Stimulated activated CD8-positive, alpha-beta memory T cell treated with anti-CD3 and anti-CD28 coated beads, Interleukin-7, amount 100 ng/mL, for 48 hours (primary cell): ENCODE measurements at places on chromosomes 11 and 22.

DNA sequence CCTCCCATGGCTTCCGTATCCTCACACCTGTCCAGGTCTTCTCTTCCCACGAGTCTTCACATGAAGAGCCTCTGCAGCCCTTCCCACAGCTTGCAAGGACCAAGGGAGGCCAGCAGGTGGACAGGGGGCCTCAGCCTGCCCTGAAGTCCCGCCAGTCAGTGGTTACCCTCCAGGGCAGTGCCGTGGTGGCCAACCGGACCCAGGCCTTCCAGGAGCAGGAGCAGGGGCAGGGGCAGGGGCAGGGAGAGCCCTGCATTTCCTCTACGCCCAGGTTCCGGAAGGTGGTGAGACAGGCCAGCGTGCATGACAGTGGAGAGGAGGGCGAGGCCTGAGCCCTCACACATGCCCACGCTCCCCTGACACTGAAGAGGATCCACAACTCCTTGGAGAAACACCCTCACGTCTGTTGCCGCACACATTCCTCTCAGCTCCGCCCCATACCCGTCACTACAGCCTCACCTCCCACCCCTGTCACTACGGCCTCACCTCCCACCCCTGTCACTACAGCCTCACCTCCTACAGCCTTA, 8.3 kb downstream of the SSH3 start:
- DNase-seq, result no peak

GRCh38 chr11:72864702-72865655, 50.8 kb downstream of the ATG16L2 start:
- DNase-seq, result no peak

DNA sequence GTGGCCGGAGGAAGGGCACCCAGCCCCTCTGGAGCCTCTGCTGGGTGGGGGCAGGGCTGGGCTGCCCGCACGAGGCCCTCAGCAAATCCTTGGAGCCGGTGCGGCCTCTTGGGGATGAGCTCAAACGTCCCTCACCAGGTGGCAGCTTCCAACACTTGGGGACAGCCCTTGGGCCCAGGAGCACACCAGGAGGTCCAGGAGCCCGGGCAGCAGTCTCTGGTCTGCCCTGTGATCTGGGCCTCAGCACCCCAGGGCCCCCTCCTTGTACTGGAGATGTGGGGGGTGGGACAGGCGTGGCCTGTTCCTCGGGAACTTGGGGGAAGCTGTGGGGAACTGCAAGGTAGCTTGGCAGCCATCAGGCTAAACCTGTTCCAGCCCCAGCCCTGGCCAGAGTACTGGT, 40.0 kb downstream of the MOB2 start:
- no peak for DNase-seq

- no peak for DNase-seq
Observed at GRCh38 chr11:132556316-132556715, 976.0 kb downstream of the OPCML start.

GRCh38 chr11:108536783-108537182, 38.6 kb upstream of the POGLUT3 start:
- DNase-seq, result no peak

- no peak for DNase-seq
Observed at GRCh38 chr11:114060392-114061047, 1.0 kb downstream of the ZBTB16 start.

GRCh38 chr11:12188548-12189317, 78.3 kb downstream of the MICAL2 start:
- DNase-seq, result no peak

- DNase-seq, result no peak
Observed at GRCh38 chr22:35386670-35387288, 5.9 kb downstream of the HMOX1 start.

DNA sequence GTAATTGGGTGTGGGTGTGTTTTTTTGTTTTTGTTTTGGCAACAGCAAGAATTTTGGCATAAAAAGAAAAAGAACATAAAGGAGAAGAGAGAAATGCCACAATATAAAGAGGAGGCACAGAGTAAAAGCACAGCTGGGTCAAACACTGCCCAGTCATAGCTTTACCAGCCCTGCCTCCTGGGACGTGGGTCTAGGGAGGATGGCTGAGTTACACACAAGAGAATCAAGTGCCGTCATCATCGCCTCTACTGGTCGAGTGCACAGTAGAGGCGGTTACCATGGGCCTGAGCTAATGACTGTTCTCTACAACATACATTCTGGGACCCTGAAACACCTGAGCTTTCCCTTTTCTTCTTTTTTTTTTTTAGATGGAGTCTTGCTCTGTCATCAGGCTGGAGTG, 87.6 kb upstream of the BID start:
- no peak for DNase-seq
